PC-3 (cell line): ENCODE measurements at places on chromosomes 6 and 20. TPM values are rescaled to one million over a fixed set of nuclear protein-coding genes. Genes with fewer than 3 reads are reported as not detected.

The FLOT1 gene
- total RNA-seq: 305 and 401 TPM in 2 replicates

The TBXT gene
- not detected in 2 replicates for total RNA-seq

The SPDEF gene
- total RNA-seq: 190 and 205 TPM in 2 replicates

The SLC22A2 gene
- total RNA-seq: not detected in 2 replicates

The CD83 gene
- 13.0 and 15.2 TPM in 2 replicates for total RNA-seq

The C4A gene
- 2.2 and 3.6 TPM in 2 replicates for total RNA-seq

The ERMARD gene
- 16.3 and 24.2 TPM in 2 replicates for total RNA-seq

The TMEM239 gene
- 0.04 TPM in 1 of 2 replicates, not detected in the other for total RNA-seq

The GABRR1 gene
- total RNA-seq: not detected in 2 replicates

The MYLIP gene
- total RNA-seq: 12.5 and 14.1 TPM in 2 replicates

The KCNQ5 gene
- 0.17 TPM in 1 of 2 replicates, not detected in the other for total RNA-seq

The HDGFL1 gene
- not detected in 2 replicates for total RNA-seq
